ENCODE measurements at places on chromosomes 1 and 21. TPM values are rescaled to one million over a fixed set of nuclear protein-coding genes. Genes with fewer than 3 reads are reported as not detected.

Gene BTBD19
- total RNA-seq: 1.8 TPM

Gene ADAMTS4
- 19.5 TPM for total RNA-seq

DNA sequence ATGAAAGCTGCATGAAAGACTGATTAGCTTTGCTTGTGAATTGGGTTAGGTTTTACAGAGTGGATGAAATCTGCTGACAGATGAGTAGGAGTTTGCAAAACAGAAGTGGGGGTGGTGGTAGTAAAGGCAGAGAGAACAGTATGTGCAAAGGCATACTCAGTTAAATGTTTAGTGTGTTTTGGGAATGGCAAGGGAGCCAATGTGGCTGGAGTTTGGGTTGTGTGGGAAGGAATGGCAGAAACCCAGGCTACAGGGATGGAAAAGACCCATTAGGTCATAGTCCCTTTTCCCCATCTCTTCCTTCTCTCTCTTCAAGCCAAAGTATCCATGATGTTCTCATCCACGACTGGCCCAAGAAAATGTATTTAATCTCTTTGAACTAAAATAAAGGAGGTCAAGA is 362.2 kb upstream of the LYPLAL1 start:
- no peak for DNase-seq

GRCh38 chr1:227773558-227773957 is 38.3 kb downstream of the SNAP47 start:
- no peak for DNase-seq

GRCh38 chr1:61005614-61006580 is 76.5 kb upstream of the NFIA start:
- DNase-seq: no peak

- DNase-seq: no peak
Observed at GRCh38 chr1:198467342-198467741, 73.1 kb downstream of the ATP6V1G3 start.

Gene NIBAN1
- total RNA-seq: 198 TPM

Gene TCHHL1
- not detected for total RNA-seq

DNA sequence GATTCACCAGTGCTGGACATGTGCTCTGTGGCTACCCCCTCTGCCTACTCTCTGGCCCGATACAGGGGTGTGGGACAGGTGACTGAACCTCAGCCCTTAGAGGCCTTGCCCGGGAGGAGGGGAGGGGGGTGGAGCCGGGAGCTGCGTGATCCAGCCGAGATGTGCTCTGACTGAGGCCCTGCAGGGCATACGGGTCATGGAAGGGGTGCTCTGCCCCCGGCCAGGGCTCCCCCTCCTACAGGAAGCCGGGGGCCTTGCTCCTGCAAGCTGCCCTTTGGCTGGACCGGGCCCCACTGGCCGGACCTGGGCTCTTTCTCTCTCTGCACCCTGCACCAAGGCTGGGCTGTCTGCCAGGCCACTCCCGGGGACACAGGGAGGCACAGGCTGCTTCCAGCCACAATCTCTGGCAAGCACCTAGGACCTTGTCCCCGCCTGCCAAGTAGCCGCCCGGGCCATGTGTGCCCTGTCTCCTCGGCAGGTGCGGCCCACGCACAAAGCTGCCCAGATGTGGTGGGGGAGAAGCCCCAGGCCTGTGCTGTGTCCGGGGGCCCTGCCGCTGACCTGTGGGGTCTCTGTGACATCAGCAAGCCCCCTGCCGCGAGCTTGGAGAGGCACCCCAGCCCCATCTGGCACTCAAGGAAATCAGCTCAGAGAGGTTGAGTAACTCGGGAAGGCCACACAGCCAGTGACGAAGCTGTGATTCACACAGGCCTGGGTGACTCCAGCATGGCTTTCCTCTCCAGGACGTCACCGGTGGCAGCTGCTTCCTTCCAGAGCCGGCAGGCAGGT is 1.5 kb downstream of the SCNN1D start:
- no peak for DNase-seq

Gene CYP4B1
- total RNA-seq: 20.0 TPM

DNA sequence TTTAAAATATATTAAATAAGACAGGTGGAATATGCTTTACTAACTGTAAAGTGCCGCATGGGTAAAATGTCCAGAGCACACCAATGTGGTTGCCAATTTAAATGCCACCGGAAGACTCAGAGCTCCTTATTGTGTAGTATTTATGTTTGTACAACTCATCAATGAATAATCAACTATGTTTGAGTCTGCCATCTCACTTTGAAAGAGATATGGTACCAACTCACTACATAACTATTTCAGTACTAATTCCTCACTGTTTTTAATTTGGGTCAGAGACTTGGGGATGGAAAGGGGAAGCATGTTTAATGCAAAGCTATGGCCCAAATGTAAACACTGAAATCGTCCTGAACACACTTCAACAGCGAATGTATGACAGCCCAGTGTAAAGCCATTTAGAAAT is 144.8 kb downstream of the NR5A2 start:
- DNase-seq: no peak

- no peak for DNase-seq
Observed at GRCh38 chr1:161069241-161069640, 450 bp downstream of the ARHGAP30 start.

Gene MINDY1
- 62.2 TPM for total RNA-seq

DNA sequence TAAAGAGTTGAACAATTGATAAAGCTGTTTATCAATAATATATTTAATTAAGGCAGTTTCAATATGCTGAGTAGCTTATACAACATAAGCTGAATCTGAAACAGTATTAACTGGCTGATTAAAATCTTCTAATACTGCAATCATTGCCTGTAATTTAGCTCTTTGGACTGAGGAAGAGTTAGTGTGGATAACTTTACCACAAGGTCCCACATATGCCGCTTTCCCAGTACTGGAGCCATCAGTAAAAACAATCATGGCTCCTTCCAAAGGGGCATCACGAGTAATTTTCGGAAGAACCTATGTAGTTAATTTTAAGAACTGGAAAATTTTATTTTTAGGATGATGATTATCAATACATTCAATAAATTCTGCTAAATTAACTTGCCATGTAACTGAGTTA is 6.7 kb downstream of the DAP3 start:
- DNase-seq: no peak

- no peak for DNase-seq
Observed at GRCh38 chr21:44943005-44943685, 3.3 kb downstream of the SLX9 start.

DNA sequence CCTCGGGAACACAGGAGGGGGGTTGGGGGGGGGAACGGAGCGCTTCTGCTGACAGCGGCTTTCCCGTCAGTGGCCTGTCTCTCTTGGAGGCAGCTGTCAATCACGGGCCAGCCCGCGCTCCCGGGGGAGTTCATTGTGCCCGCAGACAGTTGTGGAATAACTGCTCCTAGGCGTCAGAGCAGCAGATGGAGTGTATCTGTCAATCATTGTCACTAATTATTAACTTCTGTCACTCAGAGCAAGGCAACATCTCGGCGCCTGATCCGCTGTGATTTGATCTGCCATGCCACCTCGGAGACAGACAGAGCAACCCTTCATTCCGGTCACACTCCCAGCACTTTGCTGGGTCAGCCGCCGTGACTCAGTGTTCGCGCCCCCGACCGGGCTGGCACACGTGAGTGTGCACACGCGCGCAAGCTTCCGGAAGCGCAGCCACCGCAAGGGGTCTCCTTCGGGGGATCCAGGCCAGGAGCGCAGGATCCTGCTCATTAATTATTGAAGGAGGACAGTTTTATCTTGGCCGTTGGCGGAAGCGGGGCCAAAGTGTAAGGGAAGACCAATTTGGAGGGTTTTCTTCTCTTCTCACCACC is 75.8 kb downstream of the RRAGC start:
- DNase-seq: peak; percentile 11

Gene FCRL1
- total RNA-seq: 1.5 TPM

Gene ATP6V1G3
- total RNA-seq: not detected

DNA sequence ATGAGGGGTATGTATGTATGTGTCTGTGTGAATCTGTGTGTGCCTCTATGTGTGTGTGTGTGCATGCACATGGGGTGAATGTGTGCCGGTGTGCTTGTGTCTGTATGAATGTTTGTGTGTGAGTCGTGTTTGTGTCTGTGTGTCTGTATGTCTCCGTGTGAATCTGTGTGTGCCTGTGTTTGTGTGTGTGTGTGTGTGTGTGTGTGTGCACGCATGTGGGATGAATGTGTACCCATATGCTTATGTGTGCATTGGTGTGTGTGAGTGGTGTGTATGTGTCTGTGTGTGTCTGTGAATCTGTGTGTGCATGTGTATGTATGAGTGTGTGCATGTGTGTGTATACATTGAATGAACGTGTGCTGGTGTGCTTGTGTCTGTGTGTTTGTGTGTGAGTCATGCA is 88.9 kb downstream of the MATN1 start:
- DNase-seq: no peak

GRCh38 chr1:46517932-46518498 is 28.4 kb downstream of the DMBX1 start:
- DNase-seq: no peak

Gene AK2
- total RNA-seq: 120 TPM

DNA sequence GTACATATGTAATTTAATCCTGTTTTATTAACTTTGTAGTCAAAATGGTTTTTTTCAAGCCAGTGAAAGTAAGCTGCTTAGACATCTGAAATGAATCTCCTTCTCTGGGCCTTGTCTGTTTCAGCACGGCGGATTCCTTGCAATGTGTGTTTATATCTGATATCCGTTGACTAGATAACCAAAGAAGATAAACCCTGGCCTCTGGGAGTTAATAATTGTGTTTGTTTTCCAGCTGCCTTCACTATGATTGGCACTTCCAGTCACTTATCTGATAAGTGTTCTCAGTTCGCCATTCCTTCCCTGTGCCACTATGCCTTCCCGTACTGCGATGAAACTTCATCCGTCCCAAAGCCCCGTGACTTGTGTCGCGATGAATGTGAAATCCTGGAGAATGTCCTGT is 63.5 kb upstream of the UBE2U start:
- no peak for DNase-seq

DNA sequence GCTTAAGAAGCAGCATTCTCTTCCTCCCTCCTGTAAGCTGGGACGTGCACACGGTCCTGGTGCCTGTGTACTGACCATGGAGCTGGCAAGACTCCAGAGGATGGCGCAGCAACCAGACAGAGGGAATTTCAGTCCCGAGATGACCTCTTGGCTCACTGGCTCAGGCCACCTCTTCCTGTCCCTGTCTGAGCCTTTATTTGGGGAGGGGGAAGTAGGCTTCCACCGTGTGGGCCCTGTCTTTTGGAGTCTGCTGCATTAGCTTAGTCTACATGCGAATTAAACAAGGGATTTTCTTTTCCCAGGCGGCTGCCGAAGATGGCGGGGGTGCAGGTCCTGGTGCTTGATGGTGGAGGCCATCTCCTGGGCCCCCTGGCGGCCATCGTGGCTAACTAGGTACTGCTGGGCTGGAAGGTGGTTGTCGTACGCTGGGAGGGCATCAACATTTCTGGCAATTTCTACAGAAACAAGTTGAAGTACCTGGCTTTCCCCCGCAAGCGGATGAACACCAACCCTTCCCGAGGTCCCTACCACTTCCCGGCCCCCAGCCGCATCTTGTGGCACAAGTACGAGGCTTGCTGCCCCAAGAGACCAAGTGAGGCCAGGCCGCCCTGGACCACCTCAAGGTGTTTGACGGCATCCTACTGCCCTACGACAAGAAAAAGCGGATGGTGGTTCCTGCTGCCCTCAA is 10.2 kb downstream of the IL24 start:
- no peak for DNase-seq

Gene MEX3A
- 0.47 TPM for total RNA-seq

GRCh38 chr1:108199781-108200686 is at the start of gene SLC25A24:
Gene SLC25A24, minus strand, starts transcription at chr1:108200343. Its CDS starts 205 bp downstream, at chr1:108200138.
- DNase-seq: peak; percentile 73
